ENCODE measurements at places on chromosomes 3 and 15.
A peak's percentile ranks its signal among the peaks of the same experiment; 100 is the strongest.

DNA sequence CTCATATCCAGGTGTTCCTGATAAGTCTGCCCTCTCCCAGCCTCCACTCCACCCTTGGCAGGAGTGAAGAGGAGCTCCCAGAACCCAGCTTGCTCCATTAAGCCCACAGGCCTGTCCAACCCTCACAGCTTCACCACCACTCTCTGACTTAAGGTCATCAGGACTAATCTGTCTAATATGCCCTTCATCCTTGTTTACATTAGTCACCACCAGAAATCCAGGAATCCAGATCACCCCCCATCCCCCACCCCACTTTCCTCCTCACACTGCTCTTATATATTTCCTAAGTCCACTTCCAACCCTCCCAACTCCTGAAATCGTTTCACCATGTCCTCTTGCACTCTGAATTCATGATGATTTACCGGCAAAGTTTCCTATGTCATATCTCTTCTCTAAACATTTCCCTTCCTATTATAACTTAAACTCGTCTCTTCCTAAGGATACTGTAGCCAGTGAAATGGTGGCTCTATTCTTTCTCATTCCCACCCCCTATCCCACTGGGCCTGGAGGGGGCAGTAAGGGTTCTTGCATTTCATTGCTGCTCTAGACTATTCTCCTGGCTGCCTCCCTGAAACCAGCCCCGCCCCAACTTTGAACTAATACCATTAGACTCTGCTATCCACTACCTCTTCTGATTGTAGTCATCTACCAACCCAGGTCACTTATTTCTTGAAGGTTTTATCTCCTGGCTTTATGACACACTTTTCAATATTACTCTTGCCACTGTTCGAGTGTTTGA lies 43.4 kb downstream of the PPP2R3A start:
- no peak overlapping the region for H3K4me3 ChIP-seq
- no peak overlapping the region for H3K27ac ChIP-seq
- no peaks in the 10 kb centered on the region for H3K36me3 ChIP-seq
- no peaks in the 10 kb centered on the region for H3K27me3 ChIP-seq
- no peak for DNase-seq

GRCh38 chr3:94063496-94064119 lies 747 bp downstream of the NSUN3 start:
- H3K27ac ChIP-seq, result peak overlapping the region; percentile 98
- no peaks in the 10 kb centered on the region for H3K27me3 ChIP-seq
- peaks cover 7% of the 10 kb centered on the region for H3K36me3 ChIP-seq

GRCh38 chr15:60526127-60526616 lies 47.2 kb upstream of the ICE2 start:
- peaks cover 8% of the 10 kb centered on the region for H3K36me3 ChIP-seq
- no peak for DNase-seq
- H3K27me3 ChIP-seq, result no peaks in the 10 kb centered on the region
- no peak overlapping the region for H3K27ac ChIP-seq

DNA sequence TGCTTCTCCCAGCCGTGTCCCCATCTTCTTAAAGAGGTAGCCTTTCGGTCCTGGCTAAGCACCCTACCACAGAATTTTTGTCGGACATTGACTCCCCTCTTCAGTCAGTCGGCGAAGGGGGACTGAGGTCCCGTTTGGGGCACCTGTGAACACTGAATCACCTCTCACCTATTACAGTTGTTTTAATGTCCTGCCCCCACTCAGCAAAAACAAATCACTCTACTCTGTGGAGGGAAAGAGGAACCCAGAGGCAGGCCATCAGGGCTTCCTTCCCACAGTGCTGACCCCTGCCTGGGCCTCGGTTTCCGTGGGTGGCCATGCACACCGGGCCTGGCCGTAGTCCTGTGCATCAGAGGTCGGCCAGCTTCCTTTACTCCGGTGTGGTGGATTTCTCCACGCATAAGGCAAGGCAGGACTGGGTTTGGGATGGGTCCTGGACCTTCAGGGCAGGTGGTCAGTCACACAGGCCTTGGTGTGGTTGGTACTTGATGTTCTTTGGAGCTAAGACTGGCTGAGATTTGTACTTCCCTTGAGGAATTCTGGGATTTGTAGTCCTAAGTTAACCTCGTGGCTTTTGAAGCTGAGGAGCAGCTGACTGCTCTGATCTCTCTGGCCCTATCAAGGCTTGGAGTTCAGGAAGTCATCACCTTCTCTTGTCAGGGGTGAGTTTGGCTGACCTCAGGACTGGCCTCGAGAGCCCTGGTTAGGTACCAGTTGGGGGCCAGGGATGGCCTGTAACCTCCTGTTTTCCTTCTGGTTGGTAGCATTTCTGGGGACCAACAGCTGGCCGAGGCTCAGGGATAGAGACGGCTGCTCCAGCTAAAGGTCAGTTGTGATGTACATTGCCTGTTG lies 627 bp upstream of the FAM131A start:
- no peaks in the 10 kb centered on the region for H3K27me3 ChIP-seq
- H3K4me3 ChIP-seq, result peak overlapping the region; percentile 72
- no peak for DNase-seq
- peaks cover 39% of the 10 kb centered on the region for H3K36me3 ChIP-seq
- H3K4me1 ChIP-seq, result peaks cover 26% of the 10 kb centered on the region

DNA sequence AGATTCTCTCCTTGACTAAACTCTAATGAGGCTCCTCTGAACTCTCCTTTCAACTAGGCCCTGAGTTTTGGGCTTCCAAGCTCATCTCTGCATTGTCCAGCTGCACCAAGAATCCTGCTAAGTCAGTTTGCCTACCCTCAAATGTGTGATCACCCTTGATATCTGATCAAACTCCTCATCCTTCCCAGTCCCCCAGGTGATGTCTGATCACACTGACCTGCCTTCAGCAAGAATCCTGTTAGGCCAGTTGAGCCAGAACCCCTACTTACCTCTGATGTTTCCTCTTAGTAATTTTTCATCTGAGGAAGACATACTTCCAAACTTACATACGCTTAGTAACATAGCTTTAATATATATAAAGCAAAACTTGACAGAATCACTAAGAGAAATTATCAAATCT lies 28.8 kb downstream of the SUMF1 start:
- no peaks in the 10 kb centered on the region for H3K4me1 ChIP-seq
- DNase-seq, result no peak
- no peak overlapping the region for H3K27ac ChIP-seq
- peaks cover 14% of the 10 kb centered on the region for H3K36me3 ChIP-seq
- H3K27me3 ChIP-seq, result no peaks in the 10 kb centered on the region

GRCh38 chr15:65791335-65792137 lies 557 bp downstream of the DENND4A start:
- H3K4me1 ChIP-seq, result peaks cover 28% of the 10 kb centered on the region
- H3K27ac ChIP-seq, result peak overlapping the region; percentile 97
- H3K27me3 ChIP-seq, result no peaks in the 10 kb centered on the region

Measured in upper lobe of right lung (tissue), 1 donor.